Retinal pigment epithelial cell (primary cell): ENCODE measurements at places on chromosomes 6 and 20.

GRCh38 chr20:19129976-19130612 lies 82.3 kb upstream of the SLC24A3 start:
- no peak for DNase-seq

DNA sequence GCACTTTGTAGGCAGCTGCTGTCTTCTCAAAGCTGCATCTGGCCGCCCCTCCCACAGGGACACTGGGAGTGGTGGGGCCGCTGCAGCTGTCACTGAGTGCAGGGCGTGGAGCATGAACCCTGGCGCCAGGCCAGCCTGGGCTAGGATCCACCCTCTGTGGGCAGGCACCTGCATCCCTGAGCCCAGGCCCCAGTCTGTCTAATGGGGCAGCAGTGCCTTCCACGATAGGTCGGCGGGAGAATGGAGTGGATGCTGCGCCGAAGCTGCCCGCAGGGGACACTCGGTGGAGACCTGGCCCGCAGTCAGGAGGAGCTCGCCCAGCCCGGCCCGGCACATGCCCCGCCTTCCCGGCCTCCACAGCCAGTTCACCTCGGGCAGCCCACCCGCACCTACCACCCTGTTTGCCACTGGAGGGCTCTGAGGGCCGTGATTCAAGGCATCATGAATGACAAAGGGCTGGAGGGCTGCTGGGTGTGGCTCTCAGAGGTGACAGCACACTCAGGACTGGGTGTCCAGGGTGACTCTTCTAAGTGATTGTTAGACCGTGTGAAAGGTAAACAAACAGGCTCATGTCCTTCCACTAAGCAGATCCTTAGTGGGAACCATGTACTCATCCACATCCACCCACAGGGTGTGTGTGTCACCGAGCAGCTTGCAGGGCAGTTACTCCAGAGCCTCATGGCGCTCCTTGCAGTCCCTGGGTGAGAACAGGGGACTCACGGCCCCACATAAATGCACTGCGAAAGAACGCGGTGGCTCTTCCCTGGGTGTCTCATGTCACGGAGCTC lies 133.9 kb downstream of the AGPAT4 start:
- no peak for DNase-seq

- DNase-seq = no peak
These were observed 104.9 kb upstream of the PREP start for GRCh38 chr6:105507811-105508210.

- DNase-seq = peak; percentile 31
These were observed 11.4 kb downstream of the ZC3H12D start for GRCh38 chr6:149473080-149474052.

GRCh38 chr6:97697456-97697855 lies 414.4 kb upstream of the MMS22L start:
- peak; percentile 86 for DNase-seq

DNA sequence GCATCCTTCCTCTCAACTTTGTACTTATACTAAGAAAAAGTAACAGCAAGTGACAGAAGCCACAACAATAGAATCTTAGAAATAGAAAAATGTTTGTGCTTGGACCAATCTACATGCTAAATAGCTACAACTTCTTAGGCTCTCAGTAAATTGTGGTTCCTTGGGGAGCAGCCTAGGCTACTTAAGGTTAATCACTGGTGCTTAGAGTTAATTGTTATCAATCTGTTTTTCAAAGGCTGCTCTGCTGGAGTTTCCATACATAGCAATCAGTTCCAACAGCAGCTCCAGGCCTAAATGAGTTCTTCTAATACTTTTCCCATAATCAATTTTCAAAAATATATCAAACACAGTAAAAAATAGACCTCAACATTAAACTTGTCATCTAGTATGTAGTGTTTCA lies 571.4 kb downstream of the EPHA7 start:
- DNase-seq = no peak

GRCh38 chr6:79571030-79571367 lies 33.8 kb upstream of the LCA5 start:
- no peak for DNase-seq

GRCh38 chr6:112145080-112145573 lies 57.7 kb downstream of the FAM229B start:
- DNase-seq = no peak

- no peak for DNase-seq
These were observed 6.7 kb downstream of the TTLL2 start for GRCh38 chr6:167331565-167331964.

GRCh38 chr20:44104798-44105517 lies 82.0 kb downstream of the JPH2 start:
- DNase-seq = no peak

DNA sequence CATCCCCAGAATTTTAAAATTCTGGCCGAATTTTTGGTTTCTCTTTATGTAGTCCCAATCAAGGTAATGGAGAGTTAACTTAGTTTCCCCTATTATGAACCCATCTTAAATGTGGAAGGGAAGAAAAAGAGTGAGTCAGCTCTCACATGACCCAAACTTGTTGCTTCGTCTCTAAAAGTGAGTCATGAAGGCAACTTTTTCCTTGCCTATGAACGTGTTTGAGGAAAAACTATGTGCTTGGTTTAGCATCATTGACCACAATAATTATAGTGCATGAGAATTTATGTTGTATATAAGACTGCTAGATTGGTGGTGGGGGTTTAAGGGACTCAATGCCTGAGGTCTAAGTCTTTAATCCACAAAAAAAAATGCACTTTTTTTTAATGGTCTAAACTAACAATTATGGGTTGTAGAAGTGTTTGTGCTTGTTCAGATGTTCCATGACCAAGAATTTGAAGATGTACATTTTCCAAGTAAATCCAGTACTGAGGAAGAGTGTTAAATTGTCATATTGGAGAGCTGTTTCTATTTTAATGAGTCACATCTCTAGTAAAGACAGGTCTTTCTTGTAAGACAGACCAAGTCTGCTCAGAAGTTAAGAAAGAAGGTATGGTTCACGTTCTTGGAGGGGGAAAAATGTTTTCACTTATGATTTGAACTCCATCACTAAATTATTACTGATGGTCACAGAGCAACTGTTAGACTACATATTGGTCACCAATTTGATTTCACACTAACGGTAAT lies 409.9 kb upstream of the MARCKS start:
- DNase-seq = peak; percentile 86

- no peak for DNase-seq
These were observed 38.4 kb upstream of the PRND start for GRCh38 chr20:4683261-4683660.

GRCh38 chr20:3915691-3916090 lies 26.5 kb downstream of the PANK2 start:
- no peak for DNase-seq

GRCh38 chr6:143325379-143326140 lies 124.9 kb downstream of the ADAT2 start:
- DNase-seq = no peak

DNA sequence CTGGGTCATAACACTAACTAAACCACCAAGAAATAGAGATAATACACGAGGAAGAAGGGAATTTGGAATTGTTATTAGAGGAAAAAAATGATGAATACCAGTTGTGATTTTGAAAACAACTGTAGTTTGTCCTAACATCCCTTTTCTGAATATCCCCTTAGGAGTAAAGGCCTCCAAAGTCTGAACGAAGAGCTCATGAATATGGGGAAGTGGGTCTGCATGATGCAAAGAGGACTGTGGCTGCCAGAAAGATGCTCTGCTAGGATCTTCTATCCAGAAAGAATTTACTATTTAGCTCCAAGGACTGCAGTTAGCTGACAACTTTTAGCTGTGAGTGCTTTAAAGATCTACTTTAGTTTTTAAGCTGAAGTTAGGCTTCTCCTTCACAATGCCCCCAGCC lies 308.8 kb upstream of the HS3ST5 start:
- DNase-seq = no peak

DNA sequence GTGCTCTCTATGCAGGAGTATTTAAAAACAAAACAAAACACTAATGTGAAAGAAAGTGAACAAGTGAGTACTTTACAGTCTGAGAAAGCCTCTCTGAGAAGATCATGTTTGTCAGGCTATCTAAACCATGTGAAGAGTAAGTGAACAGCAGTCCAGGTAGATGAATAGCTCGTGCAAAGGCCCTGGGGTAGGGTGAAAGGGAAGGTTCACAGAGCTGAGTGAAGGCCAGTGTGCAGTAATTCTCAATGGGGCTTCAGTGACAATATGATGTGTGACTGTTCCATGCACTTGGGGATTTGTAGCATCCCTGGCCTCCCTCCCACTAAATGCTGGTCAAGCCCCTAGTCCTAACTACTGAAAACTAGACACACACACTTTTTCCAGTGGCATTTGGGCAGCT lies 488.9 kb upstream of the JARID2 start:
- DNase-seq = no peak

- no peak for DNase-seq
These were observed 38.6 kb upstream of the EPB41L1 start for GRCh38 chr20:36115925-36116324.

GRCh38 chr20:31374346-31374745 lies 5.9 kb downstream of the DEFB118 start:
- DNase-seq = no peak

DNA sequence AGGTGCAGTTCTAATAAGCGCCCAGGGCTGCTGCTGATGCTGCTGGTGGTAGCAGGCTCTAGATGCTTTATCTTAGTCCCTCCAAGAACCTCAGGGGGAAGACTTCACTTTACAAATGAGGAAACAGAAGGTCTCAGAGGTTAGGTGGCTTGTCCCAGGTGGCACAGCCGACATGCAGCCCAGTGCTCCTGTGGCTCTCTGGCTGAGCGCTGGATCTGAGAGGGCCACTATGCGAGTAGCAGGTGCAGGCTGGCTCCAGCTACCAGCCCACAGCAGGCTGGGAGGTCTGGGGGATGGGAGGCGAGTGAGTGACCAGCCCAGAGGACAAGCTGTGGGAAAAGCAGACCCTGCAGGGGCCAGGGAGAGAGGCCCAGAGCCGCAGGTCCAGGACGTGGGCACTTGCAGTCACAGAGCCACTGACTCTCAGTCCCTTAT lies 90.9 kb downstream of the PRND start:
- no peak for DNase-seq

DNA sequence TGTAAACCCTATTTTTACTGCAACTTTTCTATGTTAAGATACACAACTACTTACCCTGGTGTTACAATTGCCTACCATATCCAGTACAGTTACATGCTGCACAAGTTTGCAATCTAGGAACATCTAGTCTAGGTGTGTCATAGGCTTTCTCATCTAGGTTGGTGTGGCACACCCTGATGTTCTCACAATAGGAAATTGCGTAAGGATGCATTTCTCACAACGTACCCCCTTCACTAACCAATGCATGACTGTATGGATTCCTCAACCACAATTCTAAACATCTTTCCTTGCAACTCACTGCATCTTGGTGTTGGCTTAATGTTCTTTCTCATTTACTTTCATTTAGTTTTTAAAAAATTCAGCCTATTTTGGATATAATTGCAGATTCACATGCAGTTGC lies 31.6 kb downstream of the GJA10 start:
- no peak for DNase-seq

GRCh38 chr6:53171605-53172467 lies 23.2 kb upstream of the GCM1 start:
- no peak for DNase-seq

GRCh38 chr6:98946266-98946878 lies 1.4 kb downstream of the FBXL4 start:
- DNase-seq = no peak
